ENCODE measurements at places on chromosomes 3 and 15.

- DNase-seq, result no peak
Measured at GRCh38 chr15:40323953-40324937, 753 bp downstream of the INAFM2 start.

DNA sequence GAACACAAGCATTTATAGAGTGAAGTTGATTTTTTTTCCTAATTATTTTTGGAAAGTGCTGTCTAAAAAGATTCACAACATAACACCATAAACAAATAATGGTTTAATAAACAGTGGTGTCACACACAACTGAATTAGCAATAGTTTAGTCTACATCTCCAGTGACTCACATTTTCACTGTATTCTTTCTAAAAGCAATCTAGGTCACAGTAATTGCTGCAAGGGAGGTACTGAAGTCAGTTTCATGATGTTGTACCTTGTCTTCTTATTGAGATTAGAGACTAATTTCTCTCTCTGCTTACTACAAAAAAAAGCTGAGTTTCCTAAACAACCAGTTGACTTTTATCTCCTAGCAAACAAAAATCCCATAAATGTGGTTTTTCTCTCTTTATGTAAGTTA lies 29.6 kb downstream of the PLSCR4 start:
- no peak for DNase-seq

GRCh38 chr3:152264378-152264777 lies 4.4 kb upstream of the MBNL1 start:
- no peak for DNase-seq

DNA sequence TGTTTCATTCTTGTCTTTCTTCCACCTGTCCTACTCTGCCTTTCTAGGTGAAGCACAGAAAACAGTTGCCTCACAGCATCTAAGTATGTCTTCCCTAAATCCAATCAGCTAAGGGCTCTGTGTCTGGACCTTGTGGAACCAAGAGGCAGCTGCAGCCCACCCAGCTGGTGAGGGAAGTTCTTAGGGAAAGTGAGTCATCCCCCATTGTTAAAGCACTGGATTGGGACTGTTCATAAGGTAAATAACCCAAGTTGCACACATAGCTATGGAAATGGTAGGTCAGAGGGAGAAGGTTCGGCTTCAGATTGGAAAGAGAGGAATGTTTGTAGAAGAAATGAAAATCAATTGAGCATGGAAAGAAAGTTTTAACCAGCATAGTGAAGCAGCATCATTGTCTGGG lies 18.0 kb upstream of the ARNT2 start:
- DNase-seq, result no peak

- no peak for DNase-seq
Measured at GRCh38 chr15:43230640-43231115, 9.9 kb upstream of the EPB42 start.

- no peak for DNase-seq
Measured at GRCh38 chr15:61527836-61528580, 298.9 kb upstream of the RORA start.

- no peak for DNase-seq
Measured at GRCh38 chr3:12941495-12942023, 100.2 kb upstream of the RPL32 start.

DNA sequence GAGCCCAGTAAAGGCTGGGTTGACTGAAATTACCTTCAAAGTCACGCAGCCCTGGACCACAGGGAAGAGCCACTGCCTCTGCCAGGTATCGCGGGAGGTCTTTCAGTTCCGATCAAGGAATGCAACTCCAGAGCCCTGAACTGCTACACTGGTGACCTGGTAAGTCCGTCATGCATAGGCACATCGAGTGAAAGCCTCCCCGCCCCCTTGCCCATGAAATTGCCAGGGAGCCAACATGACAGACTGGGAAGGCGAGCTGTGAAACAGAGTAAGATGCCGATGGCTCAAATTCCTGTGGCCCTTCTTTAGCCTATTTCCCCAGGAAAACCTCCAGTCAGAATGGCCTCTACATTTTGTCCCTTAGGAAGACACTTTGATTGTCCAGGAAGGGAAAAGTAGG lies 2.3 kb upstream of the GP5 start:
- DNase-seq, result no peak

GRCh38 chr3:44128057-44128775 lies 113.5 kb upstream of the TOPAZ1 start:
- DNase-seq, result no peak

Measured in activated T-cell treated with anti-CD3 and anti-CD28 coated beads for 24 hours (primary cell).